CD8-positive, alpha-beta memory T cell (primary cell): ENCODE measurements at places on chromosomes 7 and 10. TPM values are rescaled to one million over a fixed set of nuclear protein-coding genes. Genes with fewer than 3 reads are reported as not detected.

- no peak overlapping the region for H3K4me3 ChIP-seq
- no peaks in the 10 kb centered on the region for H3K4me1 ChIP-seq
- no peak for DNase-seq
These were observed 17.8 kb upstream of the ASB15 start for GRCh38 chr7:123583821-123584220.

DNA sequence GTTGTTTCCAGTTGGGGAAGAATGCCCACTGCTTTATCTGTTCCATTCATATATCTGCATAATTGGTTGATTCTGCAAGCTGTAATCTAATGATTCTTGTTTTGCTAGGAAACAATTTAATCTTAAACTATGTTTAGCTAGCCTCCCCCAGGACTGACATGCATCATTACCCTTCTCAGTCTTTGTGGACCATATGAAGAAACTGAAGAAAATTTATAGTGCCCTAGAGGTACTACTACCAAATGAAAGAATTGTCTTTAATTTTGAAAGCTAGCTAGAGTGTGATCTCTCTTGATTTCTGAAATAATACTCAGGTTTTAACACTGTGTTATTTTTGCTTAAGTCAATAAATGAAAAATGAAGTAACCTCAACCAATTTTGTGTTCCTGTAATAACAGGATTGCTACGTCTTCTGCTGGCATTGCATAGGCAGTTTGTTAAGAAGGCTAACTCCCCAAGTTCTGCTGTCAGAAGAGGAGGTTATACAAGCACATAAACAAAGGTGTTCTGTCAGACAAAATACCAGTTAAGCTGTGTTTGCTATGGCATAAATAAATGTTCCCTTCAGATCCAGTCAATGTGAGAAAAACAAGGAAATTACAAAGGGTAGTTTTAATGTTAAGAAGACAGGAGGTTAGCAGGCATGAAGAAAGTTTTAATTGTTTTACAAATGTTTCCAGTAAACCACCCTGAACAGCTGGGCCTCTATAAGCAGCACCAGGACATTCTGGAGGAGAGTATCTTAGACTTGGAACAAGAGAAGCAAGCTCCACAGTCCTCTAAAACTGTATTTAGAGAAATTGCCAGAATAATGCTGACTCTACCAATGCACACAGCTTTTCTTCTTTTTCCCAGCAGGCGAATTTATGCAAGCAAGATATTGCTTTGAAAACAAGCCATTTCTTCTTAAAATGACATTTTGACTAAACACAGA, 90.3 kb upstream of the CTTNBP2 start:
- H3K27ac ChIP-seq, result no peak overlapping the region
- H3K4me3 ChIP-seq, result no peak overlapping the region
- H3K4me1 ChIP-seq, result no peaks in the 10 kb centered on the region
- no peak for DNase-seq
- no peaks in the 10 kb centered on the region for H3K36me3 ChIP-seq
- no peaks in the 10 kb centered on the region for H3K27me3 ChIP-seq

The OPALIN gene
- not detected for total RNA-seq

DNA sequence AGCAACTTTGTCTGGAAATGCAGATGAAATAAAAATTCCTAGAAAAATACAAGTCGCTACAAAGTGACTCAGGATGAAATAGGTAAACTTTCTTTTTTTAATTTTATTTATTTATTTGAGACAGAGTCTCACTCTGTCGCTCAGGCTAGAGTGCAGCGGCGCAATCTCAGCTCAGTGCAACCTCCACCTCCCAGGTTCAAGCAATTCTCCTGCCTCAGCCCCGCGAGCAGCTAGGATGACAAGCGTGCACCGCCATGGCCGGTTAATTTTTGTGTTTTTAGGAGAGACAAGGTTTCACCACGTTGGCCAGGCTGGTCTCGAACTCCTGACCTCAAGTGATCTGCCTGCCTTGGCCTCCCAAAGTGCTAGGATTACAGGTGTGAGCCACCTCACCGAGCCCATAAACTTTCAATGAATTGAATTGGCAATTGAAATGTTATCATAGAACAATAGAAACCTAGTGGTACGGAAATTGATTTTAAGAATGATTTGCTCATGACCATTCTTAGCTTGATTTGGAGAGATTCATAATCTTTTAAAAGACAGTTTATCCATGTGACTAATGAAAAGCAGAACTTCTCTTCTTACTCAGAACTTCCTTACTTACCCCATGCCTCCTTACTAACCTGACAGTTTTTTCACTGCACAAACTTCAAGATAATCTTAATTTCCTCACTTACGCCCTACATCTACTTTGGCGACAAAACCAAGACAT, 161.7 kb downstream of the FAM107B start:
- H3K4me3 ChIP-seq, result no peak overlapping the region
- no peak overlapping the region for H3K27ac ChIP-seq
- H3K36me3 ChIP-seq, result no peaks in the 10 kb centered on the region
- DNase-seq, result no peak
- no peaks in the 10 kb centered on the region for H3K27me3 ChIP-seq

- no peaks in the 10 kb centered on the region for H3K4me1 ChIP-seq
- H3K4me3 ChIP-seq, result no peak overlapping the region
- no peaks in the 10 kb centered on the region for H3K27me3 ChIP-seq
- no peaks in the 10 kb centered on the region for H3K36me3 ChIP-seq
These were observed 181.9 kb upstream of the MKLN1 start for GRCh38 chr7:131145770-131146169.

DNA sequence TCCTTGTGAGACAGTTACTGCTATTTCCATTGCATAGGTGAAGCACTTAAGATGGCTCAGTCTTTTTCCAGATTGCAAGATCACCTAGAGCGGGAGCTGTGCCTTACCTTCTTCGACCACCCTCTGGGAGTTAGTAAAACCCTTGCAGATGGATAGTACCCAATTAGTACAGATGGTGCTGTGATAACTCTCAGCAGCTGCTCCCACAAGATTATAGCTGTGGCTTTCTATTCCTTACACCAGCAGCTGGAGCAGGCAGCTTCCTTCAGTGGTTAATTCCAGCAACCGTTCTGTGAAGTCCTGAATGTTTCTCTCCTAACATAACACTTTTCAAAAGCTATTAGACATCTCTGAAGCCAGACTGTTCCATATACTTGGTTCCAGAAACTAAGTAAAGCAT, 796.8 kb downstream of the XPNPEP1 start:
- H3K27ac ChIP-seq, result no peak overlapping the region
- no peaks in the 10 kb centered on the region for H3K27me3 ChIP-seq
- H3K36me3 ChIP-seq, result no peaks in the 10 kb centered on the region
- no peak for DNase-seq
- no peaks in the 10 kb centered on the region for H3K4me1 ChIP-seq

GRCh38 chr7:149831741-149832219, 6.4 kb upstream of the ZNF862 start:
- no peak overlapping the region for H3K4me3 ChIP-seq
- no peaks in the 10 kb centered on the region for H3K27me3 ChIP-seq
- H3K4me1 ChIP-seq, result no peaks in the 10 kb centered on the region
- H3K27ac ChIP-seq, result no peak overlapping the region

DNA sequence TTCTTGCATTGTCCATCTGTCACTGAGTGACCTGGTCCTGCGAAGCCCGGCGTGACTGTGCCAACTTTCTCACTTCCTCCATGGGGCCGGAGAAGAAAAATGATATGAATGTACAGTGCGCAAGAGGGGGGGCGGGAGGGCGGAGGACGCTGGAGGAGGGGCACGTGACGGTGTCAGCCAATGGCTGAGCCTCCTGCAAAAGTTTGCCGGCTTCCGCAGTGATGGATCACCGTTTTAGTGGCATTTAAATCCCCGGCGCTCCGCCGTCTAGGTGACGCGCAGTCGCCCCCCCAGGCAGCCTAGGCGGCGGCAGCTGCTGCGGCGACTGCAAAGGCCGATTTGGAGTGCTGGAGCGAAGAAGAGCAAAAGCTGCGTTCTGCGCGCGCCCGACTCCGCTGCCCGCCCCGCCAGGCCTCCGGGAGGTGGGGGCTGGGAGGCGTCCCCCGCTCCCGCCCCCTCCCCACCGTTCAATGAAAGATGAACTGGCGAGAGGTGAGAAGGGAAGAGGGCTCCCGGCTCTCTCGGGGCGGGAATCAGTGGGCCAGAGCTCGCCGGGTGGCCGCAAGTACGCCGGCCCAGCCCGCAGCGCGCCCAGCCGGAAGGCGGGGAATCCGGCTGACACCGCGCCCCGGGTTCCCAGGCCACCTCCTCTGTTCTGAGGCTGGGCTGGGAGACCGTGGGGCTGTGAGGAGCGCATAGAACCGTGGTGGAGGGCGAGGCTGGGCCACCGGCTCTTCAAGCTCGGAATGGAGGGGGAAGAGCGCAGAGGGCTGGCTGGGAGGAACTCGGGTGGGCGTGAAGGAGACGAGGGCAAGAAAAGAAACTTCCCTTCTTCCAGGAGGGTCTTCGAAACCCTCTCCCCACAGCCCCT, at the start of gene HOXA1:
Gene HOXA1, minus strand, starts transcription at position 104 of the 871 bp plus-strand sequence. Its CDS starts 88 bp downstream, at position 16.
- DNase-seq, result peak; percentile 66
- peak within 1 kb of the TSS; percentile 57 for H3K4me3 ChIP-seq
- peak within 1 kb of the TSS; percentile 38 for H3K27ac ChIP-seq
- peaks cover 19% of the 10 kb centered on the region for H3K4me1 ChIP-seq

The TACC2 gene
- not detected for total RNA-seq

- no peak overlapping the region for H3K27ac ChIP-seq
- no peaks in the 10 kb centered on the region for H3K4me1 ChIP-seq
- H3K4me3 ChIP-seq, result no peak overlapping the region
- no peak for DNase-seq
- H3K36me3 ChIP-seq, result no peaks in the 10 kb centered on the region
These were observed 113.4 kb upstream of the TCERG1L start for GRCh38 chr10:131424836-131425491.

DNA sequence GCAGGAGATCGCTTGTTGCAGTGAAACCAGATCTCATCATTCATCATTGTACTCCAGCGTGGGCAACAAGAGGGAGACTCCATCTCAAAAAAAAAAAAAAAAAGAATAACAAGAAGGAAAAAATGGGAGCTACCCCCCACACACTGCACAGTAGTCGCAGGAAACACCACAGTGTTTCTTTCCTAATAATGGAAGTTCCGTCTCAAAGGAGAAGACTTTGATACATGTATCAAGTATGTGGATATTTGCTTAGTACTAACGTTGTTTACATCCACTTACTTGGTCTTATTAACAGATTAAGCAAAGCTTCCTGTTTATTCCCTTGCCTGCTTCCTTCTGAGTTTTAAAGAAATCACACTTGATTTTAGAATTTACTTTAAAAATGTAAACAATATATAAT, 22.2 kb downstream of the YAE1 start:
- H3K36me3 ChIP-seq, result no peaks in the 10 kb centered on the region
- DNase-seq, result no peak

The TMEM178B gene
- 0.97 TPM for total RNA-seq

DNA sequence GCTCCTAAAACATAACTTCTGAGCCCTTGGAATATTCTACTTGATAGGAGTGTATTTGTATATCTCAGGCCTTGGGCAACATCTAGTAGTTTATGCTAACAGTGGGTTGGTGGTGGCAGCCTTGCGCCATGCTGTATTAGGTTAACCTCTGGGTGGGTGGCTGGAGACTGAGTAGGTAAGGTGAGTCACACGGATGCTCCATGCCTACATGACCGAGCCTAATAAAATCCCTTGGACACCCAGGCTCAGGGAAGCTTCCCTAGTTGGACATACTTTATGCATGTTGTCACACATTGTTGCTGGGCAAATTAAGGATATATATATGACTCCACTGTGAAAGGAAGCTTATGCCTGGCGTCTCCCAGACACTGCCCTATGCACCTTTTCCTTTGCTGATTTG, 6.0 kb upstream of the DAGLB start:
- H3K27ac ChIP-seq, result no peak overlapping the region
- H3K4me1 ChIP-seq, result no peaks in the 10 kb centered on the region
- no peak for DNase-seq
- H3K4me3 ChIP-seq, result no peak overlapping the region

DNA sequence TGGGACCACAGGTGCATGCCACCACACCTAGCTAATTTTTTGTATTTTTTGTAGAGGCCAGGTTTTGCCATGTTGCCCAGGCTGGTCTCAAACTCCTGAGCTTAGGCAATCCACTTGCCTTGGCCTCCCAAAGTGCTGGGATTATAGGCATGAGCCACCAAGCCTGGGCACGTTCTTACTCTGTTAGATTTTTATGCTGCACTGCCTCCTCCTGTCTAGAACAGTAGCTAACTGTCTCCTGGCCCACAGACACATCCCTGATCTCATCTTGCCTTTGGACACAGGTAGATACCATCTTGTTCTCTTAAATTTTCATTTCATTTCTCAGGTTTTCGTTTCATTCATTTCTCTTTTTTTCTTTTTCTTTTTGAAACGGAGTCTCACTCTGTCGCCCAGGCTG, 41.1 kb downstream of the BLVRA start:
- H3K4me1 ChIP-seq, result no peaks in the 10 kb centered on the region
- H3K27me3 ChIP-seq, result no peaks in the 10 kb centered on the region
- DNase-seq, result no peak
- no peak overlapping the region for H3K27ac ChIP-seq
- H3K4me3 ChIP-seq, result no peak overlapping the region

- no peaks in the 10 kb centered on the region for H3K4me1 ChIP-seq
- no peaks in the 10 kb centered on the region for H3K27me3 ChIP-seq
- no peak overlapping the region for H3K27ac ChIP-seq
- no peak for DNase-seq
These were observed 53.0 kb downstream of the PDZD8 start for GRCh38 chr10:117322260-117322659.

GRCh38 chr7:149866779-149867447, 6.9 kb upstream of the ATP6V0E2 start:
- no peak overlapping the region for H3K27ac ChIP-seq
- H3K36me3 ChIP-seq, result no peaks in the 10 kb centered on the region
- H3K4me1 ChIP-seq, result peaks cover 97% of the 10 kb centered on the region
- peak; percentile 39 for DNase-seq

GRCh38 chr10:112721080-112721698, 228.9 kb upstream of the TCF7L2 start:
- no peaks in the 10 kb centered on the region for H3K4me1 ChIP-seq
- no peak overlapping the region for H3K27ac ChIP-seq
- no peak overlapping the region for H3K4me3 ChIP-seq
- no peak for DNase-seq
- H3K27me3 ChIP-seq, result no peaks in the 10 kb centered on the region
- no peaks in the 10 kb centered on the region for H3K36me3 ChIP-seq

The SERPINE1 gene
- 0.31 TPM for total RNA-seq

The CNPY1 gene
- not detected for total RNA-seq

The GPR26 gene
- total RNA-seq, result not detected

The PLEKHS1 gene
- not detected for total RNA-seq

GRCh38 chr7:27221201-27221797, 21.3 kb upstream of the EVX1 start:
- no peak overlapping the region for H3K27ac ChIP-seq
- H3K4me3 ChIP-seq, result no peak overlapping the region
- H3K4me1 ChIP-seq, result no peaks in the 10 kb centered on the region
- peaks cover 30% of the 10 kb centered on the region for H3K27me3 ChIP-seq

The WIPF3 gene
- total RNA-seq, result not detected

The CLDN4 gene
- total RNA-seq, result not detected

GRCh38 chr10:125549653-125550052, 133.3 kb downstream of the TEX36 start:
- H3K4me3 ChIP-seq, result no peak overlapping the region
- no peaks in the 10 kb centered on the region for H3K4me1 ChIP-seq
- H3K27me3 ChIP-seq, result no peaks in the 10 kb centered on the region
- no peaks in the 10 kb centered on the region for H3K36me3 ChIP-seq
- DNase-seq, result no peak
- H3K27ac ChIP-seq, result no peak overlapping the region

The GPR146 gene
- total RNA-seq, result 0.70 TPM

- H3K27ac ChIP-seq, result no peak overlapping the region
- no peaks in the 10 kb centered on the region for H3K36me3 ChIP-seq
- no peaks in the 10 kb centered on the region for H3K4me1 ChIP-seq
These were observed 44.9 kb downstream of the AKR1B15 start for GRCh38 chr7:134593530-134594392.

GRCh38 chr7:50603287-50603686, 38.1 kb upstream of the DDC start:
- H3K27ac ChIP-seq, result no peak overlapping the region
- H3K36me3 ChIP-seq, result no peaks in the 10 kb centered on the region
- peaks cover 5% of the 10 kb centered on the region for H3K4me1 ChIP-seq

The ZNF853 gene
- total RNA-seq, result 4.5 TPM
